ENCODE measurements at places on chromosomes 4 and X.

DNA sequence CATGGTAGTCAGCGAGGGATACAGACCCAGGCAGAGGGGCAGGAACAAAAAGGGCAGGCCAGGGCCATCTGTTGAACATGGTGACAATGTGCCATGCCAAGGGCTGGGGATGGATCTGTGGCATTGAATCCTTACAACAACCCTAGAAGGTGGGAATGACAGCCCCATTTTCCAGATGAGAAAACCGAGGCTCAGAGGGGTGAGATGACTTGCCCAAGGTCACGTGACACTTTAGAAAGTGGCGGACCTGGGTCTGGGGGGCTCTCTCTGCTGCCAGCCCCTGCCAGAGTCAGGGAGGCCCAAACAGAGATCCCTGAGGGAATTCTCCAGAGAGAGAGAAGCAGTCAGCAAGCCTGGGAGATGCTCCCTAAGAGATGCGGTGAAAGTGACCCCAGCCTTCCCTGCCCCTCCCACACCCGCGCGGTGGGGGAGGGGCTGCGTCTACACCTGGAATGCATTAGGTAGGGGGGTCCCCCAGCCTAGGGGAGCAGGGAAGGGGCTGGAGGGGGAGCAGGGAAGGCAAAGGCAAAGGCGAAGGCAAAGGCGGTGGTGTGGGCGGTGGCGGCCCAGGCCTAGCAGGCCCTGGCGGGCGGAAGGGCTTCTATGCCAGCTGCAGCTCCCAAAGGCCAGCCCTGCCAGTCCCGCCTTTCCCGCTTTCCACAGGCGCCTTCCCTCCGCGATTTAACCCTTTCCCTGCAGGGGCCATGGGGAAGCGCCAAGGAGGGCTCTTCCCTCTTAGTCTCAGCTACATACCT lies 13.0 kb downstream of the FGD1 start:
- no peak for DNase-seq

- no peak for DNase-seq
These were observed 86.3 kb upstream of the RAPGEF2 start for GRCh38 chr4:159016593-159017024.

DNA sequence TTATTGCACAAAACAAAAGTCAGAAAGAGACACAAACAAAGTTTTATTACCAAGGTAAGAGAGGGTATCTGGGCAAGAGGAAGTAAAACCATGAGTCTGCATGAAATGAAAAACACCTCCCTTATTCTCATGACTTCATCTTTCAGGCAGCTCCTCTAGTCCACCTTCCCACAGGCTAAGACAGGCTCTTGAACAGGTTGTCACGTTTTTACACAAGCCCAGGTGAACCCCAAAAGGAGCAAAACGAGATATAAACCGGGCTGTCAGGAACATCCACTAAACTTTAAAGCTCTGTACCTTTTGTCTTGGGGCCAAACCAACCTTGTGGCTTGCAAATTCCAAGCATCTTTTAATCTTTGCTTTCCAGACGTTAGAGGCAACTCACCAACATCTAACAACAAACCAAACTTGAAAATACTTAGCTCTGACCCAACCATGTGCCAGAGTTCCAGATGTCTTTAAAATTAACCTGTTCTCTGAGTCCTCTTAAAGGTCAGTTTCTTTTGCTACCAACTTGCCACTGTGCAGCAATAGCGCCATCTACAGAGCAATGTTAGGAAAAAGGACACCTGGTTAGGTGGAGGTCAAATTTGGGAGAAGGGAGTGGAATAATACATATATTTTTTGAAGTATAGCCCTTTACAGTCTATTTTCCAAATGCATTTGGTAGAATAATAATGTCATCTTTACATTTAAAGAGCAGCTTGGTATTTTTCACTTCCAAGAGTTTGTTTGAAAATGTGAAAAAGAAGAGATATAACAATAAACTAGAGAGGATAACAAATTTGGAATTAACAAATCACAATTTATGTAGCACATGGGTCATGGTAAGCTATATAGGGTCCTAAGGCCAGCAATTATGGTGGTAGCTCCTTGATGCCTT lies 73.1 kb downstream of the QRFPR start:
- no peak for DNase-seq

DNA sequence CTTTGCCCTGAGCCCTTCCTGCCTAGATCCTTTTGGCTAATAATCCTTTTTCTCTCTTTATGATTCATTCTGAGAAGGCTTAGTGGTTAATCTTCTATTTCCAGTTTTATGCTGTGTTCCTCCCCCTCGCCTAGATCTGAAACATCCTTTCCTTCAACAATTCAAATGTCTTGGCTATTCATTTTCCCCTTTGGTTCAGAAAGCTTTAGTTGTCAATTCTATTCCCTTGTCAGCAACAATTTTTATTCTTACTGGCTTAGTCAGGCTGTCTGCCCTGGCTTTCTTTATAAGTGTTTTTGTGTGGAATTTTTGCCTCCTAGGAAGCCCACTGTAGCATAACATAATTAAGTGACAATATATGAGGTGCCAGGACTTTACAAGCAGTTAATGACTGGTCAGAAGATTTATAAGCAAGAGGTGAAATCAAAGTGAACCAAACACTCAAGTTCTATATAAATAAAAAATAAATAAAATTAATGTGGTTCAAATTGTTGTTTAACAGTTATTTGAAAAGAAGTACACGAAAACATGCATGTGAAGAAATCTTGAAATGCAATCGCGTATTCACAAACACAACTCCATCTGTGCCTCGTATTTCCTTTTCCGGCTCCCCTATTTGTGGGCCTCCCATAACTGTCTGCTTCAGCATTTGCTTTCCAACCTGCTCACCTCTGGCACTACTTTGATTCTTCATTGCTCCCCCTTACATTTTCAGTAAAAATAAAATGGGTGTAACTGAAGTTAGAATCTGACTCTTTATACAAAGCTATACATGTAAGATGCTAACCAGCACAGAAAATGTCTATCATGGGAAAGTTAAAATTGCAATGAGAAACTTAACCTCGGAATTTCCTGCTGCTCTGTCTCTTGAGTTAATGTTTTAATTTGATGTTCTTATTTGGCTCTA lies 235.4 kb downstream of the SPRY1 start:
- DNase-seq, result no peak

DNA sequence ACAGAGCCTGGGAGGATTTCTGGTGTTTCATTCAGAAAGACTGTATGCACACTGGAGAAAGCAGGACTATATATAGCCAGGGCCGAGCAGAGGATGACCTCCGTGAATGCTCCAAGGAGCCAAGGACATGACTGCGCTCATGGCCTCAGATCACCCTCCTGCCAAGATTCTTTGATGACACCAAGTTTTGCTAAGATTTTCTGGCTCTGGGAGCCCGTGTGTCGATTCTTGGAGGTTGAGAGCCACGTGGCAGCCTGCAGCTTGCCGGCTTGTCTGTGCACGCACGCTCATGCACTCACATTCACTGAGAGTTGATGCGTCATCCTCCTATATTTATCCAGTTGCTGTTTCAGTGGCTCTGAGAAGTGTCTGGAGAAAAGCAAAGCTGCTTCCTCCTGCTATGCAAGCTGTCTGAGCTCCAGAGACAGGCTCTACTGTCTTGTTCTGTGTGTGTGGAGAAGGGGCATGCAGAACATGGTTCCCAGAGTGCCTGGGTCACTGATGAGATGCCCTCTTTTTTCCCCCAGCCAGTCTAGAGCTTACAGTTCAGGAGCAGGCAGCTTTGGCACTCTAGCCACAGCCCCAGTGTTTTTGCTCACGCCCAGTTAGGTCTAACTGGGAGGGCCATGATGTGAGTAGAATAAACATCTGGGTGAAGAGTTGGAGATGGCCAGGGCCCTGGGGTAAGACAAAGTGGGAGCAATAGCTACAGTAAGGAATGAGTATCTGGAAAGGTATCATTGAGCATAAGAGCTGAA lies 64.9 kb upstream of the SCOC start:
- peak; percentile 70 for DNase-seq

- no peak for DNase-seq
These were observed 56.6 kb upstream of the FAM47B start for GRCh38 chrX:34886011-34886410.

- DNase-seq, result no peak
These were observed 50.6 kb upstream of the TENM3 start for GRCh38 chr4:182192511-182193181.

- DNase-seq, result no peak
These were observed 391 bp downstream of the UBL4A start for GRCh38 chrX:154486052-154486395.

GRCh38 chr4:83046693-83047473 lies 11.9 kb downstream of the COPS4 start:
- no peak for DNase-seq

- DNase-seq, result no peak
These were observed 87.3 kb downstream of the ADRA2C start for GRCh38 chr4:3853388-3854035.

DNA sequence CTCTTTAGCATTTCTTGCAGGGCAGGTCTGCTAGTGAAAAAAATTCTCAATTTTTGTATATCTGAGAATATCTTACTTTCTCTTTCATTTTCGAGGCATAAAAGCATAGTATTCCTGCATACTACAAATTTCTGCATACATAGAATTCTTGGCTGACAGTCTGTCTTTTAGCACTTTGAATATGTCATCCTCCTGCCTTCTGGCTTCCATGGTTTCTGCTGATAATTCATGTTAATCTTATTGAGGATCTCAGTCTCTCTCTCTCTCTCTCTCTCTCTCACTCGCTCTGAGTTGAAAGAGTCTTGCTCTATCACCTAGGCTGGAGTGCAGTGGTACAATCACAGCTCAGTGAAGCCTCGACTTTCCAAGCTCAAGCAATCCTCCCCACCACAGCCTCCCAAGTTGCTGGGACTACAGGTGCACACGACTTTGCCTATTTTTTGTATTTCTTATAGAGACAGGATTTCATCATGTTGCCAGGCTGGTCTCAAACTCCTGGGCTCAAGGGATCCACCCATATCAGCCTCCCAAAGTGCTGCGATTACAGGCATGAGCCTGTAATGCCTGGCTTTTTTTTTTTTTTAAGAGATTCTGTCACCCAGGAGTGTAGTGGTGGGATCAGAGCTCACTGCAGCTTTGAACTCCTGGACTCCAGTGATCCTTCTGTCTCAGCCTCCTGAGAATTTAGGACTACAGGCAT lies 161.3 kb downstream of the FNIP2 start:
- no peak for DNase-seq

DNA sequence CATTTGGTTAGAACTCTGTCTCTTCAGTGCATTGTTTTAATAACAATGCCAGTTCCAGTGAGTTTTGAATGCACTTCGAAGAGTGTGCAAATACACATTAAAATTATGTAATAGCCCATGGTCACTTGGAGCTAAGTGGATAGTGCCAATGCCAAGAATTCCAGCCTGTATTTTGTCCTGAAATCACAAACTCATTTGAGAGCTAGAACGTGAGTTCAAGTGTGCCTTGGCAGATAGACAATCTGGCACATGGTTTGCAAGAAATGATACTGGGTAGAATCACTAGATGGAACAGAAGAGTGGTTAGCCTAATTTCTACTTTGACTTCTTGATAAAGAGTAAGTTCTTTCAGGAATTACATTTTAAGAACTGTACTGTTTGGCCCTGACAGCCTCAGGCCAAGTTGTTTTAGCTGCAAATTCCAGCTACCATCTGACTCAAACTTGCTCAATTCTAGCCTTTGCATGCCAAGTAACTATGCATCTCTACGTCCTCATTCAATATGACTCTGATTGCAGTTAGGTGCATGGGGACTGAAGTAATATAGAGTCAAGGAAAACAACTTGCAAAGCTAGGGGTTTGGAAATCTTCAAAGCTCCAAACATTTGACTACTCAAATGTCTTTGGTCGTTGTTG lies 131.9 kb upstream of the SMIM31 start:
- DNase-seq, result no peak

GRCh38 chr4:169064296-169064695 lies 54.2 kb upstream of the CBR4 start:
- DNase-seq, result no peak

DNA sequence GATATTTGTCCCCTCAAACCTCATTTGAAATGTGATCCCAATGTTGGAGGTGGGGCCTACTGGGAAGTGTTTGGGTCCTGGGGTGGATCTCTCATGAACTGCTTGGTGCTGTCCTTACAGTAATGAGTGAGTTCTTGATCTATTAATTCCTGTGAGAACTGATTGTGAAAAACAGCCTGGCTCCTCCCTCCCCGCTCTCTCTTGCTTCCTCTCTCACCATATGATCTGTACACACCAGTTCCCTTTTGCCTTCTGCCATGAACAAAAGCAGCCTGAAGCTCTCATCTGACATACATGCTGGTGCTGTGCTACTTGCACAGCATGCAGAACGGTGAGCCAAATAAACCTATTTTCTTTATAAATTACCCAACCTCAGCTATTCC lies 11.2 kb upstream of the YIPF7 start:
- DNase-seq, result no peak

DNA sequence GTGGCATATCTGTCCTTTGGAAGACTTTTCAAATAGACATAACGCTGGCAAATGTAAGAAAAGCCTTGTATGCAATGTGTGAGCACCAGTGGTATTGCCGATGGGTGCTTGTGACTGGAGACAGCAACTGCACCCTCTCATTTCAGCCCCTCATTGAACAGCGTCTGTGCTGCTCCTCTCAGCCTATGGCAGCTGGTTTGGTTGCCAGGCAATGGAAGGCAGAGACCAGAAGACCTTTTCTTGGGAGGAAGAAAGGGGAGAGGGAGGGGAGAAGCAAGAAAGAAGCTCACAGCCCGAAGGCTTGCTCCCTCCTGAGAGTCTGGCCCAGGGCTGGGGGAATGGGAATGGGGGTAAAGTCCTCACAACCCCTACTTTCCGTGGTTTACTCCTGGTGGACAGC lies 20.2 kb downstream of the ZCCHC13 start:
- no peak for DNase-seq

DNA sequence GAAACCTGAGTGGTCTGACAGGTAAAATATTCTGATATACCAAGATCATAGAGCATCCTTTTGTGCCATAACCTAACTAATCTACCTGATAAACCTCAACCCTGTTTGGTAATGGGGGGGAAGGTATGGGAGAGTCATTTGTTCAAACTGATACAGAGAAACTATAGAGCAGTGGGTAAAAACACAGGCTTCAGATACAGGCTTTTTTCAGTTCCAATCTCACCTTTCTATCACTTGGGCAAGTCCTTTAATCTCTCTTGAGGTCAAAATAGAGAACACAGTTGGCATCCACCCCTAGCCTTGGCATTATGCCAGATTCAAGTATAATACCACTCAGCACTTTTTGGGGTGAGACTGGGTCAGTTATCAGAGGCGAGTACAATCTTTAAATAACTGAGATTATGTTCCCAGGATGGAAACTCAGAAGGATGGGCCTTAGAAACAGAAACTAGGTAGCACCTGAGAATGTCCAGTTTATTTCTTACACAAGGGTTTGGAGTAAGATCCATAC lies 880 bp upstream of the ETDC start:
- no peak for DNase-seq

All from vagina (tissue), 2 donors.